ENCODE measurements at places on chromosomes 4 and X.

GRCh38 chr4:76435528-76436319 is 695 bp downstream of the SHROOM3 start:
- no peak for DNase-seq

- no peak for DNase-seq
These were observed 74.3 kb downstream of the CAMK2D start for GRCh38 chr4:113687067-113687718.

DNA sequence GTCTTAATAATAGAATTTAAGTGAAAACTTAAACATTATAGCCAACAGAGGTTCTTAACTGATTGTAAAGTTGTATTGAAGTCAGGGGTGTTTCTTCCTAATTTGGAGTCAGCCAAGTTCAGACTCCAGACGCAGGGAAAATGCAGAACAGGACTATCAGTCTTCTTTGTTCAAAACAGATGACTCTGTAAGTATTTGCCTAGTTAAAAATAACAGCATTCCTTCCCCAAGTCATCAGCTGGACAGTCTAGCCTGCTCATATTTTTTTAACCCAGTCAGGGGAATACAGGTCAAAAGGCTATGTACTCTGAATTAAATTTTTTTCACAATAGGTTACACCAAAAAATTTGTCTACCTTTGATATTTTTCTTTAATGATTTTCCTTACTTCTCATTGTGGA is 73.8 kb upstream of the DCLK2 start:
- DNase-seq = no peak

GRCh38 chrX:9897761-9898161 is 69.4 kb upstream of the CLDN34 start:
- DNase-seq = no peak

- DNase-seq = no peak
These were observed 75.2 kb downstream of the LUZP4 start for GRCh38 chrX:115364670-115365069.

GRCh38 chr4:122658818-122659295 is 38.0 kb upstream of the IL21 start:
- no peak for DNase-seq

DNA sequence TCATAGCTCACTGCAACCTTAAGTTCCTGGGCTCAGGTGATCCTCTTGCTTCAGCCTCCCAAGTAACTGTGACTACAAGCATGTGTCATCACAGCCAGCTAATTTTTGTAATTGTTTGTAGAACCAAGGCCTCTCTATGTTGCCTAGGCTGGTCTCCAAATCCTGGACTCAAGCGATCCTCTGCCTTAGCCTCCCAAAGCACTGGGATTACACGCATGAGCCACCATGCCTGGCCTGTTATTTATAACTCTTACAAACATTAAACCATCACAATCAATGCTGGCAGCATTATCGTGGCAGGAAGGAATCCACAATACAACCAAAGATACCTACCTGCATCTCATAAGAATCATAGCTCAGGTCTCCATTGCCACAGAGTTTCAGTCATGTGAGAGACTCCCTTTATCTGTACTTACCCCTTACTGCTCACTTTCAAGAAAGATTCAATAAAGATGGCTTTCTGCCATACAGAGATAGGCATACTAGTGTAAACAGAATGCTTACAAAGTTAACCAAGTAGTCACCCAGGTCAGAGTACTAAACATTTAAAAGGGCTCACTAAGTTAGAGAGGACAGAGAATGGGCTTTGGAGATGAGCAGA is 48.5 kb downstream of the SMIM31 start:
- DNase-seq = no peak

GRCh38 chrX:12878536-12878935 is 11.7 kb downstream of the TLR7 start:
- DNase-seq = no peak

- no peak for DNase-seq
These were observed 456.9 kb downstream of the CCSER1 start for GRCh38 chr4:90584051-90584450.

GRCh38 chr4:148868191-148868590 is 426.0 kb upstream of the NR3C2 start:
- DNase-seq = no peak

- no peak for DNase-seq
These were observed 90.6 kb downstream of the ZNF518B start for GRCh38 chr4:10366628-10367027.

- DNase-seq = no peak
These were observed 71.5 kb downstream of the ARHGEF9 start for GRCh38 chrX:63713526-63713925.

DNA sequence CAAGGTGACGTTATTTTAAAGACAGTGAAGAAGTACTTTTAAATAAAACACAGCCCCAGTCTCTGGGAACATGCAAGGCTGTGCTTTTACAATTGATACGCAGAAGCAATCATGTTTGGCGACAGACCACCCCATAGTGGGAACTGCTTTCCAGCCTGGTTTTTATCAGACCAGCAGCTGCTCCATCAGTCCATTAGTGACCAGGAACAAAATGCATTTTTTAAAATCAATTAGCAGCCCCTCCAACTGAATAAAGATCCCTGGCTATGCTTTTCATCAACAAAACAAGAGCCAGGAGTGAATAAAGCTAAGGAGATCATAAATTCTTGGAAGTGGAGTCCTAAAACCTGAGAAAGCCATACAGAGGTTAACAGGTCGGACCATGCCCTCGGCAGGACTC is 153.0 kb upstream of the TENM3 start:
- no peak for DNase-seq

DNA sequence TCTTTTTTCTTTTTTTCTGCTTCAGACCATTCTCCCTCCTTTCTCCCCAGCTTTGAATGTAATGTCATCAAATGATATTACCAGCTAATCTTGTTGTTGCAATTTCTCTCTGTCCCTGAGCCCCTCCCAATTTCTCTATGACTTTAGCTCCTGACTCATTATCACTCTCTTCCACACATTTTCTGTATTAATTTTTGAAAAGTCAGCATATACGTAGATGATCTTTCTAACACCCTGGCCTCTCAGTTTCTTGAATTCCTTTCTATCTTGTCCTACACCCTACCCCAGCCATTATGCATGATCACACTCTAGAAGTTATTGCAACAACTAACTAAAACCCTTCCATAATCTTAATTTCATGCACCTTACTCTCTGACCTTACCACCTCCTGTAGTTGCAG is 13.1 kb upstream of the TRPC3 start:
- no peak for DNase-seq

DNA sequence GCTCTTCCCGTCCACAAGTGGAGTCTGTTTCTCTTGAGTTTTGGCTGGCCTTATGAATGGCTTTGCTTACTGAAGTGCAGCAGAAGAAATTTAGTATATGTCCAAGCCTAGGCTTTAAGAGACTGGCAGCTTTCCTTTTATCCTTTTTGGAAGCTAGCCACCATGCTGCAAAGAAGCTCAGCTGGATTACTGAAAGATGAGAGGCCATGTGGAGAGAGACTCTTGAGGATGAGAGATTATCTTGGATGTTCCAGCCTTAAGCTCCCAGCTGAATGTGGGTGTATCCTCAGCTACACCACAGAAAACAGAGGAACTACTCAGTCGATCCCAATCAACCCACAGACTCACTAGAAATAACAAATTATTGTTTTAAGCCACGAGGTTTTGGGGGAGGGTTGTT is 12.5 kb downstream of the CCNG2 start:
- no peak for DNase-seq

DNA sequence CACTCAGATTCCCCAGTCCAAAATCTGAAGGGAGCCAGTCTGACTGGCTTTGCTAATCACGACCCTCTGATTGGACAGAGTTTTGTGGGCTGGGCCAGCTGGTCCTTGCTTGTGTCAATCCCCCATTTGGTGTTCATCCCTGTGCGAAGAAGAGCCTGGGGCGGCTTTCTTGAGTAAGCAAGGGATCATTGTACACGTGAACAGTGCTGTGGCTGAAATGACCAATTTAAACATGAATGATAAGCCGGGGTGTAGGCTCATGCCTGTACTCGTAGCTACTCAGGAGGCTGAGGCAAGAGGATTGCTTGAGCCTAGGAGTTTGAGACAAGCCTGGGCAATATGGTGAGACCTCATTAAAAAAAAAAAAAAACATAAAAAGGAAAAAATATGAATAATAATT is 379.1 kb downstream of the RAPGEF2 start:
- DNase-seq = no peak

DNA sequence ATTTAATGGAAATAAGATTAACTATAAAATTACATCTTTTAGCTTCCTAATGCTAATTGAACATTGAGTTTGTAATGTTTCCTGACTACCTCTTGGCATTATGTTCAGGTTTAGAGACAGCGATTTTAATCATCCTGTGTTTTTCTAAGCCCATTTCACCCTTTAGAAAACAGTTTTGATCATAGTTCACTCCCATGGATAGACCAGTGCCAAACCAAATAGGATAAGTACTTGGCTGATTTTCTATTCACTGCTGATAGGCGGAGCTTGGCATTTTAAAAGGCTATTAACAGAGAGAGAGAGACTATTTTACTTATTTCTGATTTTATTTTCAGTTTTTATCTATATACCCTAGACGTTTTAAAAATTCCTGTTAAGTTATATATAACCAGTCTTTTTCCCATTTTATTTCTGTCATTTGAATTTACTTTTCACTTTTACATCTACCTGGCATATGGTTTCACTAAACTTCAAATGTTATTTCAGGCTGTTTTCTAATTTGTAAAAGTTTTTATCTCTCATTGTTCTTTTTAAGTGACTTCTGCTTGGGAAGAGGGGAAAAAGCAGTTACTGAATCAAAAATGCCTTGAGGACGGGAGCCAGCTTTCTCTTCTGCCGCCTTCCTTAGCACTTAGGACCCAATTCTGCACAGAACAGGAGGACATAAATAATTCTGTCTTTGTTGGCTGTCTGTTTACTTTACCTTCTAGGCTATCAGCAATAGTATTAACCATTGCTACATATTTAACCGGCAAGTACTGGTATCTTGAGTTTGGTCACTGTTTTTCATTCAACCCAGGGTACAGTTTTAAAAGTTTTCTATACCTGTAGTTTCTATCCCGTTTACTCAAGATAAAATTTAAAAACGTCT is 46.4 kb downstream of the SGMS2 start:
- no peak for DNase-seq

- DNase-seq = no peak
These were observed 2.7 kb downstream of the FAT4 start for GRCh38 chr4:125317525-125317877.

- no peak for DNase-seq
These were observed 8.1 kb downstream of the PCDH7 start for GRCh38 chr4:30728311-30728710.

GRCh38 chr4:4439782-4440181 is 52.9 kb downstream of the NSG1 start:
- no peak for DNase-seq

DNA sequence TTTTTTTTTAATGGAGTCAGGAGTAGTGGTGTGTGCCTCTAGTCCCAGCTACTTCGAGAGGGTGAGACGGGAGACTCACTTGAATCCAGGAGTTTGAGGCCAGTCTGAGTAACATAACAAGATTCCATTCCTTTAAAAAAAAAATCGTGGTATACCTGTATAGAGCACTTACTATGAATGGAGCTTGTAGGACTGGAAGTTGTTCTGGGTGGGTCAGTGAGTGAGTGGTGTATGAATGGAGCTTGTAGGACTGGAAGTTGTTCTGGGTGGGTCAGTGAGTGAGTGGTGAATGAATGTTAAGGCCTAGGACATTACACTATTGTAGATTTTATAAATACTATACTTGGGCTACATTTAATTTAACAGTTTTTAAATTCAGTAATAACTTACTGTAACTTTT is 2.9 kb upstream of the SLC10A7 start:
- no peak for DNase-seq

GRCh38 chr4:25697516-25697915 is 41.9 kb downstream of the SLC34A2 start:
- no peak for DNase-seq

- no peak for DNase-seq
These were observed 87.7 kb upstream of the MAGEA4 start for GRCh38 chrX:151825007-151825406.

GRCh38 chr4:116724249-116724648 is 361.1 kb downstream of the TRAM1L1 start:
- DNase-seq = no peak

DNA sequence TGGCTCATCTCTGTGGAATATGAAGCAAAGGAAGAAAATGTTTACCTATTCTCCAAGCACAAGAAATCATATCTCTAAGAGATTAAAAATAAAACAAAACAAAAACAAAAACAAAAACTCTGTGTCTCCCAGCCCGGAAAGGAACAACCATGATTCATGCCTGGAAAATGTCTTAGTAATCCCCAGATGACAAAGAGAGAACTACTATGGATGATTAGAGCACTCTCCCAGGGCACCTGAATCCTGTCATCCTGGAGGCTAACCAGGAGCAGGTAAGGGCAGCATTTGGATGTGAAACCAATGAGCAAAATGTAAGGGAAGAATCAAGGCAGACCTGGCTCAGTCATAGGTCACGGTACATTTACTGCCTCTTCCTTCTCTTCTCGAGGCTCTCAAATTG is 1.7 kb upstream of the AKAP4 start:
- DNase-seq = no peak

- no peak for DNase-seq
These were observed 323.9 kb upstream of the CASK start for GRCh38 chrX:42247241-42247640.

- no peak for DNase-seq
These were observed 840 bp downstream of the GRID2 start for GRCh38 chr4:92304606-92305005.

DNA sequence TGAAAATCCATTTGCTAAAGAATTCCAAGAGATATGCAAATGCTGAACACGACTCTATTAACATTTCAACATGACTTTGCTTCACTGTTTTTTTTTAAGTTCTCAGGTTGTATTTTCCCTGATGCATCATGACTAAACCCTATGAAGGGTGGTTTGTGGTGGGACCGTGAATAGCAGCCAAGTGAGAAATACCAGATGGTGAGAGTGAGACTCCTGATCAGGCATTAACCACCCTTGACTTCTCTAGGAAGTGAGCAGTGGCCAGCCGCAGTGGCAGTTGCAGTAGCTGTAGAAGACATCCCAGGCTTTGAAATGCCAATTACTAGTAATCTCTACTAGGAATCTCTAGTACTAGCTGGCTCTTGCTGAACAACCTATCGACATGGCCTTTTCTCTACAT is 383.4 kb downstream of the FAM133A start:
- DNase-seq = no peak

DNA sequence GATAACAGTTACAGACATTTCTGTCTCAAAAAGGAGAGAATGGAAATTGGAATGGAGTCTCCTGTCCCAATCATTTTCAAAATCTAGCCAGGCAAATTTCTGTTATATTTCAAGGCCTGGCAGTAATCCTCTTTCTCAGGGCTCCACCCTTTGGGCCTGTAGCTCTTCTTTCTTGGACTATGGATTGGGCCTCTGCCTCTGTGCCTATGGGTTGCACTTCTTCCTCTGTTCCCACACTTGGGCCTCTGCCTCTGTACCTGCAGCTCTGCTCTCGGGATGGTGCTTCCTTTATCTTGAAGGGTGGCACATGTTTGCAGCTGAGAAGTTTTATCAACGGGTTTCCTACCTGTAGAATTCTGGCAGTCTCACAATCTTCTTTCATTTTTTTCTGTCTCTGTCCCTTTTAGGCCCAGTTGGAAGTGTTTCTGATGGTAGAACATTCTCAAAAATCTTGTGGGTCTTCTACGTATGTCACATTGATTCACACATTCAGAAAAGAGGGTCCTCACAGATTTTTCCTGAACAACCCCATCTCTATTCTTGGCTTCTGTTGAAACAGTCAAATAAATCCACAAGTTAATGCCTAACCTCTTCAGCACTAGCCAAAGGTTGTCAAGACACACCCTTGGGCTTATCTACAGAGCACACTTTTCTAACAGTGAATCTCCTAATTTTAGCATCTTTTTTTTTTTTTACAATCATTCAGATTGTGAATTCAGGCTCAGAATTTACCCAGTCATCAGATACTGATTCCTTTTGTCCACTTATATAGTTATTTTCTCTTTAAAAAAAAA is 719.0 kb downstream of the RPA4 start:
- no peak for DNase-seq

Data from HL-60 (cell line).